ENCODE measurements at places on chromosomes 11 and 22.
A peak's percentile ranks its signal among the peaks of the same experiment; 100 is the strongest.

DNA sequence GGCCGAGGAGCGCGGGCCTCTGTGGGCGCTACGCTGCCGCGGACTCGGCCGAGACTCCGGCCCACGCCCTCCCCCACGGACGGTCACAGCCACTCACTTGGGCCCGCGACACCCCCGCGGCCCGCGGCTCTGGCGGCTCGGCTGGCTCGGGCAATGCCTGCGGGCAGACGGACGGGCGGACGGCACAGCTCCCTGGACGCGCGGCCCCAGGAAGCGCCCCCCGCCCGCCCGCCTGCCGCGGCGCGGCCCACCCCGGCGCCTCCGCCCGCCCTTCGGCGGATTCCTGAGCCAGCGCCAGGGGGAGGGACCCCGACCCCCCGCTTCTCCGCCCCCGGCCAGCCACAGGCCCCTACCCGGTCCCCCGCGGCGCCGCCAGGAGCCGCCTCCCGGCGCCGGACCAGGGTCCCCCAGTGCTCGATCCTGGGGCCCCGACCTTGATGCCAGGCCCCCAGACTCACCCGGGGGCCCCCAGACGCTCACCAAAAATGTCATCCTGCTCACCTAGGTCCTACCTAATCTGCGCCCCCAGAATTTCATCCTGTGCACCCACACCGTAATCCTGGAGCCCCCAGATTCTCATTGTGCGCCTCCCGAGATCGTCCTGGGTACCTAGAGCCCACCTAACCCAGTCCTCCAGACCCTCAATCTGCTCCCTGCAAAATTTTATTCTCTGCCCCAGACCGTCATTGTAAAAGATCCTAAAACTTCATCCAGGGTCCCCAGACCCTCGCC is at the start of gene EFEMP2:
Gene EFEMP2 (minus strand): TSS at position 215 of the 732 bp plus-strand sequence. CDS start 446 bp downstream, outside the sequence.
- peak; percentile 86 for DNase-seq

- DNase-seq = no peak
These were observed 572.9 kb downstream of the NTM start for GRCh38 chr11:131943295-131943694.

DNA sequence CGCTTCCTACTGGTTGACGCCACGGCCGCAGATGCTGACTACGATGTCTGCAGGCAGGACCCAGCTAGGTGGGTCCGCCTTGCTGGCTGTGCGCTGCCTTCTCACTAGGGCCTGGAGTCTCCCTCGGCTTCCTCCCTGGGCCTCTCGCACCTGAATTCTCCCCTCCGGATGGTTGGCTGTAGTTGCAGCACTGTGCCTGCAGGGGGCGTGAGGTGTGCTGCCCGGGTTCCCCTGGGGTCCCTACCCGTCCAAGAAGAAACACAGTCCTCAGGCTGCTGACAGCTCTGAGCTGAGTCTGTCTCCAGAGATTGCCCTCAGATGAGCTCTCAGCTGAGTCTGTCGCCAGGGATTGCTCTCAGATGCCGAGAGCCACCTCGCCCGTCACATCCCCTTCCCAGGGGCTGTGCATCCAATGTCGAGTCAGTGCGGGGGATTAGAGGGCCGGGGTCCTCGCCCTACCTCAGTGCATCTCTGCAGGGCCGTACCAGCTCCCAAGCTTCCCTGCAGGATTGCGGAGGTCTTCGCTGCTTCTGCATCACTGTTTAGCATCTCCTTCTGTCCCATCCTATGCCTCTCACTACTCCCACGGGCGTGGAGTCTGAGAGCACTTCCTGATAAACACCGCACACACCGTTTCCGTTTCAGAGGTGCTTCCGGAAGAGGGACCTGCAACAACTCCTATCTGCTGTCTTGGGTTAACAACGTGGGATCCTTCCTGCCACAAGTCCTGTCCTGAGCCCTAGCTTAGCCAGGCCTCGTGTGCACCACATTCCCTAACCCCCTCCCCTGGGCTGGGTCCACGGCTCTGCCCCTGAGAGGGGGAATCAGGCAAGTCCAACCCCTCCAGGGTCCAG is 196.9 kb downstream of the CSNK2A3 start:
- DNase-seq = no peak

GRCh38 chr22:17606496-17606895 is 22.1 kb downstream of the ATP6V1E1 start:
- no peak for DNase-seq
